ENCODE measurements at places on chromosomes 2 and 18.
A peak's percentile ranks its signal among the peaks of the same experiment; 100 is the strongest.

- no peak for DNase-seq
Measured at GRCh38 chr2:152200565-152201465, 25.3 kb upstream of the STAM2 start.

- DNase-seq = no peak
Measured at GRCh38 chr2:191629976-191630712, 47.8 kb upstream of the NABP1 start.

DNA sequence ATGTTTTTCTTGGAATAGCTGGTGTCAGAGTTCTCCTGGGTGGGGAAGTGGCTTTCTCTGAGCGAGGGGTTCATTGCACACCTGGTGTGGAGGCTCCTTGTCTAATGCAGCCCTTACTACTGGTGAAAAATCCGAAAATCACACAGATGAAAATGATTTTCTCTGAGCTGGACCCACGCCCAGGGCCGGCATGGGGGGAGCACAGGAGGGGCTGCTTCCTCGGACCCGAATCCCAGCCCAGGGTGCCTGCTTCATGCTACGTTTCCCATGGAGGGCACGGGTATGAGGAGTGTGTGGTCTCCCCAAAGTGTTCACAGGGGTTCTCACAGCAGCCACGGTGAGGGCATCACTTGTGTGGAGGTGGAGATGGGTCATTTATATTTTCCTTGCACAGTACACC, 288.0 kb upstream of the HDAC4 start:
- DNase-seq = no peak

- DNase-seq = no peak
Measured at GRCh38 chr2:95375532-95376150, 26.9 kb upstream of the FAHD2A start.

DNA sequence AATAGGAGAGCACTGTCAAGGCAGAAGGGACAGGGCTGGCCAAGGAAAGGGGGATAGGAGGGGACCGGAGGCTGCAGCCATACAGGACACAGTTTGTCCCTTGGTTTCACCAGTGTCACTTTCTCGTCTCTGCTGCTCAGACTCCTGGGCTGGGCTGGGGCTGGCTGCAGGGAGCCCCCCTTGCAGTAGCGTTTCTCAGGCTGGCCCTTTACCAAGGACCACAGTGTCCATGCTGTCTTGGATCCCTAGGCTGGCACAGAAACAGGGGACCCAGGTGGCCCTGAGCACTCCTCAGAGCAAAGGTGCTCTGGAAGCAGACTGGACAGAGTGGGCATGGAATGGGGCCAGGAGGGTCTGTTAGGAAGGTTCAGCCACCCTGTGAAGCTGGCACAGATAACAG, 34.8 kb downstream of the ATOH8 start:
- DNase-seq = no peak

- DNase-seq = no peak
Measured at GRCh38 chr2:58107803-58108710, 61.5 kb downstream of the VRK2 start.

- no peak for DNase-seq
Measured at GRCh38 chr18:42086288-42086687, 131.3 kb downstream of the PIK3C3 start.

DNA sequence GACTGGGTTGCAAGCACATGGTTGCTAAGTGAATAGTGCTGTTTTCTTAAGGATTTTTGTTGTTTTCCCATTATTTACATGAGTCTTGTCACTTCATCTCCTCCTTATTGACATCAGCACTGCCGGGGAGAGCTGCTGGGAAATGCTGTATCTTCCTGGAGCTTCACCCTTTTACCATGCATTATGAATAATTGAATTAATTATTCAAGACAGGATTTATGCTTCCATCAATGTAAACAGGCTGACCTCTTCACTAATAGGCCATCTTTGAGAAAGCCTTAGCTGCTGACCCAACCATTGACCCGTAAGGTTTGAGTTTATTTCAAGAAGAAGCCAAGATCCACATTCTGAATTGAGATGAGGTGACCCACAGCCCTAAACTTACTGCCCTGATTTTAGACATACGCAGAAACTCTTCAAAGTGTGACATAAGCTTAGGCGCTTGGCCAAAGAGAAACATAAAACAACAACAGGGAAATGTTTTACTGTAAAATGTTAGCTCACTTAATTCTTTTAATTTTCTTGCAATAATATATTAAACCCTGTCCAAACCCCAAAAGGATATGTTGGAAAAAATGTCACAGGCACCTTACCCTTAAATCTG, 365.5 kb upstream of the SYT4 start:
- no peak for DNase-seq

- peak; percentile 82 for DNase-seq
Measured at GRCh38 chr2:240922982-240923537, 16.9 kb downstream of the CROCC2 start.

- DNase-seq = no peak
Measured at GRCh38 chr18:36295880-36296301, 1.6 kb upstream of the FHOD3 start.

GRCh38 chr2:107740300-107740699, 86.4 kb upstream of the RGPD4 start:
- DNase-seq = no peak

GRCh38 chr2:98478088-98478551, 33.5 kb downstream of the INPP4A start:
- DNase-seq = no peak

- DNase-seq = no peak
Measured at GRCh38 chr2:213121690-213122089, 29.7 kb downstream of the IKZF2 start.

DNA sequence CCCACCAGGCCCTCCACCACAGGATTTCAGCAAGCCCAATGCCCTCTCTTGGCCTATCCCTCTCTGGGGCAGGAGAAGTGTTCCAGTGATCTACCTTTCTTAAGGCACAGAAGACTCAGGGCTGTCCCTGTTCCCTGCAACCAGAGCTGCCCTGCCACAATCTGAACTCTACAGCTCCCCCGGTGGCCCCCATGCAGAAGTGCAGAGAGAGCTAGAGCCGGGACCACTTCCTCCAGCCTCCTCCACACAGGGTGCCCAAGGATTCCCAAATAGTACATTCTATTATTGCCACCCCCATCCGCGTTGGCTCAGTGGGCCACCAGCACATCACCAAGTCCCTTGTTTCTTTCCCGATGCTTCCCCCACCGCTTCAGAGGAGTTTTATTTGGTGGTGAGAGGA, 114.8 kb upstream of the PTPRM start:
- DNase-seq = peak; percentile 25

- no peak for DNase-seq
Measured at GRCh38 chr2:26704441-26704977, 12.0 kb downstream of the KCNK3 start.

- no peak for DNase-seq
Measured at GRCh38 chr2:11746807-11747459, 501 bp downstream of the LPIN1 start.

- no peak for DNase-seq
Measured at GRCh38 chr18:8142131-8142711, 467.0 kb upstream of the RAB12 start.

- DNase-seq = no peak
Measured at GRCh38 chr18:42112657-42113420, 157.8 kb downstream of the PIK3C3 start.

GRCh38 chr2:232061265-232061664, 99.8 kb downstream of the DIS3L2 start:
- no peak for DNase-seq

Measured in COR-L47 (cell line).